BE2C (cell line): ENCODE measurements at places on chromosomes 3 and 15.

- DNase-seq = no peak
Measured at GRCh38 chr15:71154607-71155200, 39.4 kb downstream of the THSD4 start.

DNA sequence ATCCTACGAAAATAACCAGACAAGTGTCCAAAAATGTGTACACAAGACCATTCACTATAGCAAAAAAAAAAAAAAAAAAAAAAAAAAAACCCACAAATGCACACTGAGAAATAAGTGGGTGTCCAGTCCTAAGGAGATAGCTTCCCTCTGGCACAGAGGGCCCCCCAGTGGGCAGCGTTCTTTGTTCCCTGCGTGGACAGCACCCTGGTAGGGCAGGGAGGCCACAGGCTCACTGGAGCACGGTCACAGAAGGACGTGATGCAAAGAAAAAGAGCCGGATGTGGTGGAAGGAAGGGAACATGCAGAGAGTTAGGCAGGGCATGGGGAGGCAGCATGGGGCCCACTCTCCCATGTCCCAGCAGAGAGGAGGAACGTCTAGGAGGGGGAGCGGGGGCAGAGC is 210.7 kb upstream of the NSMCE3 start:
- DNase-seq = no peak

DNA sequence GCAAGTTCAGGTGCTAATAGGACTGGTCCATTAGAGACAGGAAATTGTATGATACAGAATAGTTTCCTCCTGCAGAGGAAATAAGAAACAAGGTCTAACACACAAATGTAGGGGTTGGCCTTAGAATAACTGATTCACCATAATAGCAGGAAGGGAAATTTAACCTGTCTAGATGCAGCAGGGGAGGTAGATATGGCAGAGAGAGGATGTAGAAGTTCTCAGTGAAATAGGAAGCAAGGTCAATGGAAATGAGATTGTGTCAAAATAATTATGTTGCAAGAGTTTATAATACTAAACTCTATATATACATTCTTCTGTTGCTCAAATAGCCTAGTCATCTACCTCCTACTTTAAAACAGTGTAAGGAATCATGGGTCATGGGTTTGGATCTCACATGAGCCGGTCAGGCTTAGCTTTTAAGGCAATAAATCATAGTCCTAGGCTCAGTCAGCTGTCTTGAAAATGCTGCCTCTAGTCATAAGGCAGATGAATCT is 17.0 kb downstream of the BCL2A1 start:
- no peak for DNase-seq

DNA sequence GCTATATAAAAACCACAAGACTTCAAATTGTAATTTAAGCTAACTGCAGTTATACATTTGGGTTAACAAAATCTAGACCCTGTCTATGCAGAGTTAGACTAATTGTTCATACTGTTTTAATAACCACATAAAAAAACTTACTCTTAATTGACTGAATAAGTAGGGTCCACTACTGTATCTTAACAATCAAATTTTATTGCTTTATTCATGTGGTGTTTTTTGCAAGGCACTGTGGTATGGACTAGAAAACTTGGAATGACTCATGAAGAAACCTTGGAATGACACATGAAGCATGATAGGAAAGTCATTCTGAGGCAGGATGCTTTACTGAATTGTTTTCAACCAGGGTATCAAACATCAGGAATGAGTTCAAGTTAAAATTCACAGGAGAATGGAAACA is 2.3 kb downstream of the SERP1 start:
- no peak for DNase-seq

GRCh38 chr15:76791511-76791910 is 113.6 kb downstream of the SCAPER start:
- no peak for DNase-seq
